Stimulated activated CD4-positive, alpha-beta T cell treated with anti-CD3 and anti-CD28 coated beads, TNF-alpha, amount 100 ng/mL, for 48 hours (primary cell): ENCODE measurements at places on chromosomes 5 and 9.

GRCh38 chr5:128597156-128597555 lies 59.1 kb upstream of the FBN2 start:
- no peak for DNase-seq

- DNase-seq, result no peak
Observed at GRCh38 chr5:2023196-2023595, 140.5 kb upstream of the IRX4 start.

GRCh38 chr5:4022056-4022670 lies 426.5 kb downstream of the IRX1 start:
- no peak for DNase-seq

GRCh38 chr5:148951612-148952011 lies 111.2 kb downstream of the SH3TC2 start:
- no peak for DNase-seq

- DNase-seq, result no peak
Observed at GRCh38 chr5:114355086-114355830, 6.6 kb upstream of the KCNN2 start.

GRCh38 chr9:24832307-24832706 lies 286.6 kb upstream of the IZUMO3 start:
- no peak for DNase-seq

DNA sequence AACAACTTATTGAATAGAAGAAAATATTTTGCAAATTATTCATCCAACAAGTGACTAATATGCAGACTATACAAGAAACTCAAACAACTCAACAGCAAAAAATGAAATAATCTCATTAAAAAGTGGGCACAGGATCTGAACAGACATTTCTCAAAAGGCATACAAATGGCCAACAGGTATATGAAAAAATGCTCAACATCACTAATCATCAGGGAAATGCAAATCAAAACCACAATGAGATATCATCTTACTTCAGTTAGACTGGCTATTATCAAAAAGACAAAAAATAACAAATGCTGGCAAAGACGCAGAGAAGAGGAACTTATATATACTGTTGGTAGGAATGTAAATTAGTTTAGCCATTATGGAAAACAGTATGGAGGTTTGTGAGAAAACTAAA lies 1.8 kb upstream of the AMACR start:
- DNase-seq, result no peak

DNA sequence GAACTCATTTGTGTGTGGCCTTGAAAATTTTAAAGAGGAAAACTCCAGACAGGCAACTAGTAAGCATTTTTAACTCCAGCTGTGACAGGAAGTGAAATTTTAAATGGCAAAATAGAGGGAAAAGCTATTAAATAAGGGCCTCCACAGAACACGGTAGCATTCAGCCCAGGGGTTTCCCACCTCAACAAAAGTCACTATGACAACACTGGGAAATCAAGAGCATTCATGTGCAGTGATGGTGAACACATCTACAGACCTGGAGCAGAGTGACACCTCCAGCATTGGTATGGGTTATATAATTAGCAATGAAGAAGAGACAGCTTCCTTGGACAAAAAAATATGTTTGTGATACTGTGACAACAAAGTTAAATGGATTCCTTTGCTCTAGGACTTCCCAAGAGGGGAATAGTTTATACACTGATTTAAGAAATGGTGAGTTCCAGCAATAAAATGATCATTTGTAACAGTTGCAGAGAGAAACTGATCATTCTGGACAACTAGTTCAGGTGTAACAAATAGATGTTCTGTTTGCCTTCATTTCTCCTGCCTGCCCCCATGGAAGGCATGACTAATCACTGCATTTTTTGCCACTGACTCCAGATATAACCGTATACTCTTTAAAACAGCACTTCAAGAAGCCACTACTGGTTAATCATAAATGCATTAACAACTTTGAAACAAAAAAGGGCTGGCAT lies 93.3 kb upstream of the SLC44A1 start:
- DNase-seq, result no peak

- DNase-seq, result no peak
Observed at GRCh38 chr5:32475334-32476097, 31.0 kb upstream of the ZFR start.

DNA sequence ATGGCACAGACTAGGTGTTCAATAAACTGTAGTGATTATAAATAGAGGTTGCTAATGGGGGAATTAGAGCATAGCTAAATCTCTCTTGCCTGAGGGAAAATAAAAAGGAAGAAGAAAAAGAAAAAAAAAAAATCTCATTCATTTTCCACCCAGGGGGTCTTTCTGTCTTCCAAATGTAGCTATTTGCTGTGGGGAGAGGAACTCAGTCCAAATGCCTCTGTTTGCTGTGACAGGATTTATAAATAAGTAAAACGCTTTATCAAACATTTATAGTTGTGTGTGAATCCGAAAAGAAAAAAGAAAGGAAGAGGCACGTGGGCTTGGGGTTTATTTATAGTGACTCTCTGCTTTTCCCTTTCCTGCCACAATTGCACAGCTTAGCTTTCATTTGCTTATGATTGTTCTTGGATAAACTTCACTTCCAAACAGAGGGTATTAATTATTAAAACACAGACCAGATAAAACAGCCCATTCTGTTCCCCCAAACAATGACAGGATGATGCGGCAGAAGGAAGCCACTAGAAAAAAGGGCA lies 245.7 kb downstream of the ASTN2 start:
- no peak for DNase-seq

- DNase-seq, result no peak
Observed at GRCh38 chr9:6498982-6499381, 86.0 kb downstream of the UHRF2 start.
